T-helper 9 cell (primary cell): ENCODE measurements at places on chromosomes 5 and 9.
A peak's percentile ranks its signal among the peaks of the same experiment; 100 is the strongest.

DNA sequence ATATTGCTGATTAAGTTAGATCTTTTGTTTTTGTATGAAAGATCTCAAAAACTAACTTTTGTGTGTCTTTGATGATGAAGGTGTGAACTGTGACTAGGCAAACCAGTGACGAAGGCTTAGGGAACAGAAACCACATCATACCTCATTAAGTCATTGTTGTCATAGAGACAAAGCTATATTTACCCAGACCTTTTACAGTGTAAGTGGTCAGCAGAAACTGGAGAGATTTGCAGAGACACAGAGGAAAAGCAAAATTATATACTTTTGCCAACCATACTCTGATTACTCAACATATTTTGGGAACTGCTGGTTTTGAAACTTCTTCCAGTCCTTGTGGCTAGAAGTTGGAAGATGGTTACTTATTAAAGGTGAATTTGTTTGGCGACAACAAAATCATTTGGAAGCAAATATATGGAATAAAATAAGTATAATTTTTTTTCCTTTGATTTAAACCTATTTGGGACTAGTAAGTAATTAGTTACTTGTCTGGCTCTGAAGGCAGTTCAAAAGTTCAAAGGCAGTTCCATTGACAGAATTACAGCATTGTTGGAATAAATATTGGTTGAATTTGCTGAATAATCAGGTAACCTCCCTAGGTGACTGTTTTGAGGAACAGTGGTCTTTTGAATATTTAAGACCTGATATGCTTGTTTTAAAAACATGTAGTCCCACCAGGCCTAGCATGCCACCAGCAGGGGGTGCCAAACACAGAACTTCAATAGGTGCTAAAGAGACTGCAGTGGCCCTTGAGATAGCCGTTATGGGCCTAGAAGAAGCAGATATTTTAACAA, 103.8 kb downstream of the RPS23 start:
- DNase-seq, result peak; percentile 37

- no peak for DNase-seq
Measured at GRCh38 chr9:128166169-128166568, 6.1 kb downstream of the BBLN start.

DNA sequence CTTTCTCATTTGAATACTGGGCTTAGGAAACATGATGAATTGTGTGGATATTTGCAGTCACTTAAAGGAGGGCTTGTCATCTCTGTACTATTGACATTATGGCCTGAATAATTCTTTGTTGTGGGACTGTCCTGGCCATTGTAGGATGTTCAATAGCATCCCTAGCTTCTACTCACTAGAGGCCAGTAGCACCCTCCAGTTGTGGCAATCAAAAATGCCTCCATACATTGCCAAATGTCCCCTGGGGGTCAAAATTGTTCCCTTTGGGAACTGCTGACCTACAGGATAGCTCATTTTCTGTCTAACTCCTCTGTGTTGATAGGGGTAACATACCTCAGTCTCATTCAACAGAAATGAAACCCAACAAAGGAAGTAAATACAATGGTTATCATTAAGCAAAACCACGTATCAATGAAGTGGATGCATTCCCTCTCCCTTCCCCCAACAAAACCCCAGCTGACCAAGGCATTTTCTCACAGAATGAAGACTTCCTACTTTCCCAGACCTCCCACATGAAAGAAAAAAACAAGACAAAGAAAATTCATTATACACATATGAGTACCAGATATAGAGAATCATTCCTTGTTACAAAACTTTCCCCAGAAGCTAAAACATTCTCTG, 18.1 kb downstream of the FYB1 start:
- no peak for DNase-seq

DNA sequence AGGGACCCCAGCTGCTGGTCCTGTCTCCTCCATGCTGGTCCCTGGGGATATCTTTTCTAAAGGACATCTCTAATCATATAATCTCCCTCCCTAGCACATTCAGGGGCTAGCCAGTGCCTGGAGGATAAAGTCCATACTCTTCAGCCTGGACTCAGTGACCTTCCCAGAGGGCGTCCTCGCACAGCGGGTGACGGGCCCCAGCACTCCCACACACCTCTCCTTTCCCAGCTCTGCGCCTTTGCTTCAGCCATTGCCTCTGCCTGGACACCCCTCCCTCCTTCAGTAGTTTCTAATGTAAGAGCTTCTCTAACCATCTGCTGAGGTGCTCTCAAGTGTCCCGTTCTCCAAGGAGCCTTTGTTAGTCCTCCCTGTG, 15.2 kb upstream of the TNIP1 start:
- no peak for DNase-seq

DNA sequence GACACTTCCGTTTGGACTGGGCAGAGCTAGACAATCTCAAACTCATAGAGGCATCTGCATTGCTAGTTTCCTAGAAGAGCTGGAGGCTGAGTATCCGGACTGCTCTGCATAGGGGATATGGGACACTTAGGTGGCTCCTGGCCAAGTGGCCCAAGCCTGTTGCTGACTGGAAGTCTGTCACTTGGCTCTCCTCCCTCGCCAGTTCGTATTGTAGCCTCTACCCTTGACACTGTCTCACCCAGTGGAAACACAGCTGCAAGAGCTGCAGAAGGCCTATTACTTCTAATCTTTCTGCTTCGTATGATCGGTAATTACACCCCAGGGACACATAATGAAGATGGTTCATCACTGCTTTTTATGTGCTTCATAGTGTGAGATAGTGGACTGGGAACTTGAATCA, 34.7 kb downstream of the ITGA1 start:
- DNase-seq, result no peak

- no peak for DNase-seq
Measured at GRCh38 chr5:16590685-16591084, 26.1 kb downstream of the RETREG1 start.

- DNase-seq, result no peak
Measured at GRCh38 chr5:65478336-65478735, 3.4 kb downstream of the ADAMTS6 start.

DNA sequence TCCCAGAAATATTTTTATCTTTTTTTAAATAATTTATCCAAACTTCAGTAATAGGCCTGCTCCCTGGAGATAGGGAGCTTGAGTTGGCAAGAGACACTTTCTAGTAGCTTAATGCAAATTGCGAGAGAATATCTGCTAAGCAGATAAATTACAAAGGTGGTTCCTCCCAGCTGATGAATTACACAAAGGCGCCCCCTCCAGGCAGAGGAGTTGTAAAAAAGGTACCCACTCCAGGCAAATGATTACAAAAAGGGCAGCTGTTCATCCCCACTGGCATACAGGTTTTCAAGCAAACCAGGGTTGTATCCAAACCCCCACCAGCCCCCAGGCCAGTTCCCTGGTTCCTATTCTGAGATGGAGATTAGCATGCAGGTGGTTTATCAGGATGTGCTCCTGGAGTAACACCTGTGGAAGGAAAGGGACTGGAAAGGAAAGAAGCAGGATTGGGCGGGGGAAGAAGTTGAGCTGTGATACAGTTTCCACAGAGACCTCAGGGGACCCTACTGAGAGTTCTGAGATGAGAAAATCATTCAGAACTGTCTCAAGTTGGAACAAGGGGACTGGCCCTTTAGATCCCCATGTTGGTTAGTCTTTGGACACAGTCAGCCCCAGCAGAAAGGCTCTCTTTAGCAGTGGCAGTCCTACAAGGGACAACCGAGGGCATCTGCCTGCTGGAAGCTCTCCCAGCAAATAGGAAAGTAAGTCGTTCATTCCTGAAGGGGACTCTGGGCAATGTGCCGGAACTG, 25.5 kb downstream of the ESM1 start:
- DNase-seq, result no peak

GRCh38 chr5:58088941-58089340, 370.9 kb downstream of the PLK2 start:
- no peak for DNase-seq

- DNase-seq, result no peak
Measured at GRCh38 chr5:116428413-116428812, 146.2 kb downstream of the SEMA6A start.

GRCh38 chr5:78132507-78132906, 162.0 kb downstream of the AP3B1 start:
- no peak for DNase-seq

DNA sequence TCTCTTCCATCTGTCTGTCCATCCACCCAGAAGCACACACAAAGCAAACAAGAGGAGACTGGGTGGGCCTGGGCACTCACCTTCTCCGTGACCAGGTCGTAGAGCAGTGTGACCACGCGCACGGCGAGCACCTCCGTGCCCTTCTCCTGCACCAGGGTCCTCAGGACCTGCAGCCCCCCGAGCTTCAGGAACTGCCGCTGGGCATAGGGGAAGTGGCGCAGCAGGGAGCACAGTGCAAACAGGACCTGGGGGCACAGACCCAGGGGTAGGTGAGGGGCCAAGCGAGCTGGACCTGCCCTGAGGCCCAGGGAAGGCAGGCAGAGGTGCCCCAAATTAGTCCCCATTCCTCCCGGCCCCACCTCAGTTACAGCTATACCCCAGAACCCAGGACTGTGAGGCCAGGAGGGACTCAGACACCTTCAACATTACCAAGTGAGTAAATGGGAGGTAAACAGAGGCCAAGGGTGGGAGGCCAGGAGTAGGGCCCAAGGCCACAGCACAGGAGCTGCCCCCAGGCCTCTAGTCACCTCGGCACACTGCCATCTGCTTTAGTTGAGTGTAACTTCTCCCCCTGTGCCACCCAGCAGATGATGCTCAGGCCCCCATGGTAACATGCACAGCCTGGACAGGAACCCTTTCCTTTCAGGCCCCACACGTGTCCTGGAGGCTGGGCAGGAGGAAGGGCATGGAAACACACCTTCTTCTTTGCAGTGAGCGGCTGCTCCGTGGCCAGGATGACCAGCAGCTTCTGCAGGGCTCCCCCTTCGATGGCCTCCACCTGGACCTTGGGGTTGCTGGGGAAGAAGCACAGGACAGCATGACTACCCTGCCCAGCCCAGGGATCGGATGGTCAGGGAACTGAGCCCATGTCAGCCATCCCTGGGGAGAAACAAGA, 76.2 kb upstream of the LRRTM2 start:
- DNase-seq, result no peak

DNA sequence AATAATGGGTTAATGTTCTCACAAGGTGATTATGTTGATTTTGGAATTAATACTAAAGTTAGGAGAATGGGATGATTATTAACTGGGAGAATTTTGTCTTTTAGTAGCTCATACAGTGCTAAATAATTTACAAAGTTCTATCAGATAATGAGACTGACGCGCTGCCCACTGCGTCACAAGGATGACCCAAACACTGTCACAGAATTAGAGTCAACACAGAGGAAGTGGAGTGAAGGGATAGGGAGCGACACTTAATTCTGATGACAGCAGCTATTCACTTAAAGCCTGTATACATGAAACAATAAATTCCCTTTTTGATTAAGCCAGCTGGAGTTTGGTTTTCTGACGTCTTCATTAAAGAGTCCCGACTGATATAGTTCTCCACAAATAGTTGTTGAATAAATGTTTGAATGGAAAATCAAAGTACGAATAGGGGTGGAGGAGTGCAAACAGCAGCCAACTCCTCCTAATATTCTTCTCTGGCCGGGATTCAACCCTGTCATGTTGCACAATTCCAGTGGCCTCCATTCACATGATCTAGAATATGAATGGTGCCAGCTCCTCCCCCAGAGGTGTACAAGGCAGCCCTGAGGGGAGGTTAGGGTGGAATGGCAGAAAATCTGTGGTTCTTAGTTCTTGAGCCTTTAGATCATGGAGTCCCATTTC, 140.3 kb downstream of the PCSK1 start:
- no peak for DNase-seq

GRCh38 chr9:19116107-19116790, 11.0 kb downstream of the PLIN2 start:
- no peak for DNase-seq

- DNase-seq, result no peak
Measured at GRCh38 chr5:149433524-149434131, 54.5 kb upstream of the IL17B start.

GRCh38 chr5:160555971-160556631, 134.4 kb downstream of the PTTG1 start:
- DNase-seq, result no peak

DNA sequence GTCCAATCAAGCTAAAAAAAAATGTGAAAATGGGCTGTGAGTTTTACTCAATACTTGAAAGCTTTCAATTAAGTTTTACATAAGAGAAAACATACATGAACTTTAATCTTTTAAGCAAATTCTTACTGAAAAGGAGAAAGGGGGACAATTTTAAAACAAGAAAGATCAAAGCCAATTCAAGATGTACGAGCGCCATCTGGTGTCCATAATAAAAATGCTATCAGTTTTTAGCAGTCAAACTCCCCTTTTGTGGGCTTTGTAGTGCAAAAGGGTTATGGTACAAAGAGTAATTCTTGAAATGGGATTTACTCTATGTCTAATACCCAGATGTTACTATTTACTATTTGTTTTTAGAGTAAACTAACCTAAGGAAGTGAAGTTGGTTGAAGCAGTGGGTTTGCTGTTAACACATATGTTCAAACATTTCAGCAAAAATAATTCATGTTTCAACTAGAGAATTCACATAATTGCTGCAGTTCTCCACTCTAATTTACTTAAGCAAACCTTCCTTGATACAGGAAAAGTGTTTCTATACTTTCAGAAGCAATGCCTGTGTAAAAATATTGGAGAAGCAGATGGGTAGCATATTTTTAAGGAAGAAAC, 228.2 kb upstream of the TYRP1 start:
- DNase-seq, result no peak

GRCh38 chr5:115571441-115571878, 26.9 kb upstream of the FEM1C start:
- DNase-seq, result no peak

GRCh38 chr9:75147638-75148037, 59.3 kb downstream of the OSTF1 start:
- DNase-seq, result no peak

DNA sequence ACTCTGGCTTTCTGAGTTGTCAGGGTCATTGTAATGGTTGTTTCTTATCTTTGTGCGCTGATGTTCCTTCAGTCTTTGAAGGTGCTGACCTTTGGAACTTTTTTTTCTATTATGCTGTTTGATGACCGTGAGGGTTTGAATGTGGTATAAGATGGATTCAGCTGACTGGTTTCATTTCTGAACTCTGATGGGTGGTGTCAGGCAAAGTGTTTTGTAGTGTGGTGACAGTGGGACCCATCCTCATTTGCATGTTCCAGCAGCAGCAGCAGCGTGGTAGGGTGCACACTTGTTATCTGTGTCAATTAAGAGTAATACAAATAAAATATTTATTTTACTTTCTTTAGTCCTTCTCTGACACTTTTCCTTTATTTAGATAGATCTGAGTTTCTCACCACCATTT, 227.7 kb upstream of the PRR16 start:
- no peak for DNase-seq

DNA sequence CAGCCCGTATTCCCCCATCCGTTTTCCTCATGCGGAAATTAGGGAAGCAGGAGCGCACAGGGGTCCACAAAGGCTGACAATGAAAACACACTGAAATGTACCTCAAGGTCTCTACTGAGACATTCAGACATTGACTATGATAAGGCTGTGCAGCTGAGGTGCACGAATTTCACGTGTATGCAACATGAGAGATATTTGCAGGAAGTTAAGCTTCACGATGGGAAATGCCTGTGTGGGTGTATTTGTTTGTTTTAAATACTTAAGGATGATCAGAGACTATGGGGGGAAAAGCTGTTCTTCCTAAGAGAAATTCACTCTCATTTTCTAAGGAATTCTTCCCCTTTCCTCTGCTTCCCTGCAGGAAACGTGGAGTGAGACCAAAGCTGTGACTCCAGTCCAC, 2.6 kb upstream of the SPATA31E1 start:
- no peak for DNase-seq
